ENCODE measurements at places on chromosomes 16 and 17. TPM values are rescaled to one million over a fixed set of nuclear protein-coding genes. Genes with fewer than 3 reads are reported as not detected.
A peak's percentile ranks its signal among the peaks of the same experiment; 100 is the strongest.

CETP gene
- polyA plus RNA-seq, result 2.9 TPM

UNC45B gene
- not detected for polyA plus RNA-seq

SLC16A13 gene
- 6.8 TPM for polyA plus RNA-seq

DNA sequence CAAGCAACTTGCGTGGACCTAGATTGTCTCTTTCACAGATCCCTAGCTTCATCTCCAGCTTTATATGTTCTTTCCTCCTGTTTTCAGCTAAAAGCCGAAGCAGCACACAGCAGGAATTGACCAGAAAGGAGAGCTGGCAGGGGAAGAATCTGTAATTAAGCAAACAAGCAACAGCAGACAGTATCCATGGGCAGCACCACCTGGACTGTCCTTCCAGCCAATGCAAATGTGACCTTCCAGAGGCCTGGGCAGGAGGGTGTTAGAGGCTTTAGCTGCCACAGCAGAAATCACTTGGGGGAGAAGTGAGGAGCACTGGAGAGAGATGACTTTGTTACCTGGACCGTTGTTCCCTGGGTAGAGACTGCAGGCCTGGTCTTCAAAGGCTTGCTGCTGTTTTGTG is 427.6 kb upstream of the GOT2 start:
- H3K36me3 ChIP-seq, result no peaks in the 10 kb centered on the region
- H3K27ac ChIP-seq, result no peak overlapping the region
- no peaks in the 10 kb centered on the region for H3K27me3 ChIP-seq
- H3K4me3 ChIP-seq, result no peak overlapping the region
- no peak for DNase-seq

DNA sequence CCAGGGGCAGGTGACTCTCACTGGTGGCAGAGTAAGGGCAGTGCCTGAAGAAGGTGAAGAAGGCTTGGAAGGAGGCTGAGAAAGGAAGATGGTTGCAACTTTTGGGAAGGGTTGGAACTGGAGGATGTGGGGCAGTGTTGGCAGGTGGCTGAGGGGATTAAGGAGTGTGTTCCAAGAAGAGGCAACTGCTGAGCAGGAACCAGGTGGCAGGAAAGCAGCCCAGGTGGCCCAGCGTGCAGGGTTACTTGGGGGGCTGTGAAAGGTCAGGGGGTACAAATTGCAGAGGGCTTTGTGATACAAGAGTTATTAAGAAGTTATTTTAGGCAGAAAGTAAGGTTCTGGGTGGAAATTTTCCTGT is 28.6 kb downstream of the WSCD1 start:
- no peaks in the 10 kb centered on the region for H3K36me3 ChIP-seq
- no peak overlapping the region for H3K27ac ChIP-seq
- H3K27me3 ChIP-seq, result no peaks in the 10 kb centered on the region

GRCh38 chr16:50696575-50697420 is 3.4 kb downstream of the NOD2 start:
- H3K4me1 ChIP-seq, result peaks cover 57% of the 10 kb centered on the region
- peak overlapping the region; percentile 95 for H3K27ac ChIP-seq
- H3K36me3 ChIP-seq, result no peaks in the 10 kb centered on the region
- DNase-seq, result peak; percentile 82
- H3K27me3 ChIP-seq, result no peaks in the 10 kb centered on the region

DNA sequence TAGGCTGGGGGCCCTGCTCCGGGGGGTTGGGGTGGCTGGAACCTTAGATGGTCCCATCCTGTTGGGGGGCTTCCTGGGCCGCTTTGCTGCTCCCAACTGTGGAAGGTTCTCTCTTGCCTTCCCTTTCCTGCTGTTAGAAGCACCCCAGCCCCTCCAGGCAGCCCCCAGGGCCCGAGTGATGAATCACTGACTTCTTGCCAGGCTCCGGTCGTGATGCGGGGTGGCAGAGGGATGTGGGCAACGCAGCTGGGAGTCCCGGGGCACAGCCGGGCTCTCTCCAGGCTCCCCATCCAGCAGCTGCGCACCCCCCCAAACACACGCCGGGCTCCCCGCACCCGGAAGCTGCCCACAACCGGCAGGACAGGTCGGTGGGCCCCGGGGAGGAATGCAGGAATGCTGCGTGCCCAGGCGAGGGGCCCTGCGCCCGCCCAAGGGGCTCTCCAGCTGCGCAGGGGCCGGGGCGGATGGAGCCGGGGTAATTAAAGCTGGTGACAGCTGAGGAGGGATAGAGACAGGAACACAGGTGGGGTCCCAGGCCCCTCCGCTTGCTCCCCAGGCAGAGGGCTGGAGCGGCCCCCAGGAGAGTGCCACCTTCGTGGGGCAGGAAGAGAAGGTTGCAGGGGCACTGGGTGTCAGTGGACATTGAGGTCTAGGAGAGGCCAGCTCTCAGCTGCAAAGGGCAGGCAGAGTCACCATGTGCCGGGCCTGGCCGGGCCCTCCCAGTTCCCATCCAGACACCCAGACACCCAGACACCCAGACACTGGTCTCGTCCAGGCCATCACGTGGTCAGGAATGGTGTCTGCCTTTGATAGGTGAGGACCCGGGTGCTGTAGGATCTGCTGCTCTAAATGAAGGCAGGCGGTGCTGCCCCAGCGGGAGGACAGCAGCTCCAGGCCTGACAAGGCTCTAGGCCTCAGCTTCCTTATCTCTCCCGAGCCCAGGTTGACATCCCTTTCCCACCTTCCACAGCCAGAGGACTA is 15.0 kb upstream of the SLC38A10 start:
- no peak for DNase-seq
- no peaks in the 10 kb centered on the region for H3K27me3 ChIP-seq
- no peaks in the 10 kb centered on the region for H3K36me3 ChIP-seq
- H3K4me1 ChIP-seq, result no peaks in the 10 kb centered on the region
- H3K27ac ChIP-seq, result no peak overlapping the region

DNA sequence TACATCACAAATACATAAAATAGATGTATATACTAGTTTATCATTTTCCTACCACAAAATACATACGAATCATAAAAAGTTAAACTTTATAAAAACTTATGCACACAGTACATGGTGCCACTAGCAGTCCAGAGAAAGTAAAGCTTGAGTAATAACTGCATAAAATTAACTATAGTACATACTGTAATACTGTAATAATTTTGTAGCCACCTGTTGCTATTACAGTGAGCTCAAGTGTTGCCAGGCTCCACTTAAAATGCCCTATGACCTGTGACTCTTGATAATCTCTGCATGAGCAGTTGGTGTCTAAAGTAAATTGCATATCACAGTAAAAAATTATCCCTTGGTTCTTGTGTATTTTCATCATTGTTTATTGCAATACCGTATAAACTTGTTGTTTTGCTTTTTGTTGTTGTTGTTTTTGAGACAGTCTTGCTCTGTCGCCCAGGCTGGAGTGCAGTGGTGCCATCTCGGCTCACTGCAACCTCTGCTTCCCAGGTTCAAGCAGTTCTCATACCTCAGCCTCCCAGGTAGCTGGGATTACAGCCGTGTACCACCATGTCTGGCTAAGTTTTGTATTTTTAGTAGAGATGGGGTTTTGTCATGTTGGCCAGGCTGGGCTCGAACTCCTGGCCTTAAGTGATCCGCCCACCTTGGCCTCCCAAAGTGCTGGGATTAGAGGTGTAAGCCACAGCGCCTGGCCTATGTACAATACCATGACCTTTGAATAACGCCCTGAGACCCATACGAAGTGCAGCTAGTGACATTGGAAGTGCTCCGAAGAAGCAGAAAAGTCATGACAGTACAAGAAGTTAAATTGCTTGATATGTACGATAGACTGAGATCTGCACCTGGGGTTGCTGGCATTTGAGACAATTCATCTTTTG is 6.6 kb downstream of the LUC7L3 start:
- no peak for DNase-seq
- no peaks in the 10 kb centered on the region for H3K27me3 ChIP-seq
- H3K4me3 ChIP-seq, result peak overlapping the region; percentile 34
- peaks cover 5% of the 10 kb centered on the region for H3K36me3 ChIP-seq

DNA sequence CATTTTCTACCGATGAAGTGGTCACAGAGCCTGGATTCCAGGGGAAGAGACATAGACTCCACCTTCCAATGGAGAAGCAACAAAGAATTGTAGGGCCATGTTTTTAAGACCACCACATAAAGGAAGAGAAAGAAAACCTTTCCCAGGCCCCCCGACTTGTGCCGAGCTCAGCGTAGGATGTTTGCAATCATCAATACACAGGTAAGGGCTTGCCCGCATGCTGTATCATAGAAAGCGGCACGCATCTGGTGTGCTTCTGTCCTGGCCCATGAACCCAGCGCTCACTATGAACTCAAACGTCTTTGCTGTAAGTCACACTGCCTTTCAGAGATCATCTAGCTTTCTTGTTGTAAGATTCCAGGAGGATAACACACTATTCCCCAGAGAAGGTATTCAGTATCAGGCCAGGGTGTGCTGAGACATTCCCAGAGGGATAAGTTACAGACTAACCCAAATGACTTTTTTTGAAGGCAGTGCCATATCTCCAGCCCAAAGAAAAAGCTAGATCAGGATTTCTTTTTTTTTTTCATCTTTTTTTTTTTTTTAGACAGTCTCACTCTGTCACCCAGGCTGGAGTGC is 79.5 kb upstream of the RPL38 start:
- H3K27me3 ChIP-seq, result no peaks in the 10 kb centered on the region
- H3K36me3 ChIP-seq, result no peaks in the 10 kb centered on the region
- no peak for DNase-seq
- no peaks in the 10 kb centered on the region for H3K4me1 ChIP-seq
- H3K4me3 ChIP-seq, result no peak overlapping the region
- H3K27ac ChIP-seq, result no peak overlapping the region

GRCh38 chr17:75707079-75707571 is 14.1 kb upstream of the ITGB4 start:
- H3K4me3 ChIP-seq, result no peak overlapping the region
- H3K4me1 ChIP-seq, result no peaks in the 10 kb centered on the region
- H3K27me3 ChIP-seq, result no peaks in the 10 kb centered on the region
- DNase-seq, result no peak
- H3K27ac ChIP-seq, result no peak overlapping the region
- H3K36me3 ChIP-seq, result peaks cover 33% of the 10 kb centered on the region

DNA sequence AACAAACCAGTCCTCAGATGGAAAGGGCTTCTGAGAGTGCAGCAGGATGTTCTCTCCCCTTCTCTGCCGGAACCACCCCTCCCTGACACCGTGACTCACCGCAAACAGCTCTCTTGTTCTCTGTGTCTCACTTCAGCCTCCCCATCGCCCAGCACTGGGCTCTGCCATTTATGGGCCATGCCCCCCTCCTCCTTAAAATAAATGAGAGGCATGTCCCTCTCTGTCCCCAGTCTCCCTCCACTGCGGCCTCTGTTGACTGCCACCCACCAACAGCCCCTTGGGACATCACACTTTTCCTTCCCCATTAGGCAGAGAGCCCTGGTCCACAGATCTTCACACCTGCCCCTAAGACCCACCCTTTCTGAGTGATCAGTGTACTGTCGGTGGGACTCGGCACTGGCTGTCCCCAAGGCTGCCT is 6.3 kb downstream of the CCDC102A start:
- H3K27me3 ChIP-seq, result no peaks in the 10 kb centered on the region
- H3K4me3 ChIP-seq, result peak overlapping the region; percentile 17
- peaks cover 37% of the 10 kb centered on the region for H3K4me1 ChIP-seq
- no peak for DNase-seq
- no peaks in the 10 kb centered on the region for H3K36me3 ChIP-seq

- no peak overlapping the region for H3K4me3 ChIP-seq
- no peak overlapping the region for H3K27ac ChIP-seq
- DNase-seq, result no peak
These were observed 550.4 kb downstream of the TOX3 start for GRCh38 chr16:51996516-51996915.

DNA sequence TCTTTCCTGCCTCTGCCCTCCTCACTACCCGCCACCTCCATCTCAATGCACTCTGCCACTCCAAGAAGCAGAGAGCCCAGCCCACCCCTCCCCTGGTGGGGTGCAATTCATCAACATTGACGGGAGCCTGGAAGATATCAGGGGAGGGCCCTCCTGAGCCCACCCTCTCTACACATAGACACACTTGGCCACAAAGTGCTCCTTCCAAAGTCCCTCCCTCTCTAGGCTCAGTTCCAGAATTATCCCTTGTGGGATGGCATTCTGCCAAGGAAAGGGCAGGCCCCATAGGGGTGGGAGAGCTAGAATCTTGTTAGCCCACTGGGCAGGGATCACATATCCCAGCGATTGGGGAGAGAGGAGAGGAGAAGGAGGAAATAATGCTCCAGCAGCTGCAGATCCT is 66.2 kb downstream of the TMEM132E start:
- no peaks in the 10 kb centered on the region for H3K4me1 ChIP-seq
- no peaks in the 10 kb centered on the region for H3K36me3 ChIP-seq
- peaks cover 3% of the 10 kb centered on the region for H3K27me3 ChIP-seq
- DNase-seq, result no peak

GRCh38 chr17:20280851-20281250 is 186.5 kb downstream of the LGALS9B start:
- no peak overlapping the region for H3K4me3 ChIP-seq
- no peak for DNase-seq
- H3K4me1 ChIP-seq, result no peaks in the 10 kb centered on the region
- no peak overlapping the region for H3K27ac ChIP-seq
- H3K36me3 ChIP-seq, result no peaks in the 10 kb centered on the region
- no peaks in the 10 kb centered on the region for H3K27me3 ChIP-seq

Data from GM12878 (cell line).